ENCODE measurements at places on chromosomes 2 and 18.

GRCh38 chr2:138455691-138456090 lies 45.9 kb upstream of the SPOPL start:
- no peak for DNase-seq

GRCh38 chr2:174750923-174751441 lies 13.3 kb downstream of the CHRNA1 start:
- DNase-seq = peak; percentile 18

- DNase-seq = no peak
Observed at GRCh38 chr2:38658613-38659012, 7.3 kb upstream of the GALM start.

- DNase-seq = no peak
Observed at GRCh38 chr2:208256192-208256782, 1.4 kb upstream of the IDH1 start.

- no peak for DNase-seq
Observed at GRCh38 chr18:25299426-25300300, 52.3 kb downstream of the ZNF521 start.

GRCh38 chr18:27719680-27720079 lies 457.2 kb downstream of the CDH2 start:
- no peak for DNase-seq

- DNase-seq = no peak
Observed at GRCh38 chr2:216665242-216665641, 30.1 kb downstream of the IGFBP5 start.

DNA sequence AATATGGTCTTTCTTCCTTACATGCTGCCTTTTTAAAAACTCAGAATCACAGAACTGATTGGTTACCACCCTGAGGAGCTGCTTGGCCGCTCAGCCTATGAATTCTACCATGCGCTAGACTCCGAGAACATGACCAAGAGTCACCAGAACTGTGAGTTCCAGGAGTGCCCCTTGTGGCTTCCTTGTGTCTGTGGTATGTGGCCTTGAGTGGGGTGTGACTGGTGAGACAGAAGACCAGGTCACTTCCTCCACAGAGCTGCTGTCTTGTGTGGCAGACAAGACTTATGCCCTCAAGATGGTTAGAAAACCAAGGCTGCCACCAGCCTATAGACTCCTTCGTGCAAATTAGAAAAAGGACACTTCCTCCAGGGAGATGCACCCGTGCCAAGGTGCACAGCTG lies 72.6 kb downstream of the EPAS1 start:
- no peak for DNase-seq

- DNase-seq = no peak
Observed at GRCh38 chr2:68756178-68756577, 21.6 kb downstream of the ARHGAP25 start.

GRCh38 chr2:67048314-67048713 lies 348.8 kb upstream of the ETAA1 start:
- no peak for DNase-seq

DNA sequence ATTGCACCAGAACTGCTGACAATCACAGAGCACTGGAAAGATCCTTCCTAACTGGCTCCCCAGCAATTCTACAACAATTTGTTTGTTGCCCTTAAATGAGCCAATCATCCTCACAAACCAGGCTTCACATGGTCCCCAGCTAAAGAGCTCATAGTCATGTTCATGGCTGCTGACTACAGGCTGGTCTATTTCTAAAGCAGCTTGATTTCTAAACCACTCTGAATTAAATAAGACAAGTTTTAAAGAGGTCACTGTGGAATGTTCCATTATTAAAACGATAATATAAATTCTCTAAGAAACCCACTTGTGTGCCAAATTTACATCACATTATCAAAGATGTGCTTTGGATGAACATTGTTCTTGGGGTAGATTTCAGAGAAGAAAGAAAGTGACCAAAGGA lies 110.7 kb downstream of the COPS8 start:
- DNase-seq = no peak

DNA sequence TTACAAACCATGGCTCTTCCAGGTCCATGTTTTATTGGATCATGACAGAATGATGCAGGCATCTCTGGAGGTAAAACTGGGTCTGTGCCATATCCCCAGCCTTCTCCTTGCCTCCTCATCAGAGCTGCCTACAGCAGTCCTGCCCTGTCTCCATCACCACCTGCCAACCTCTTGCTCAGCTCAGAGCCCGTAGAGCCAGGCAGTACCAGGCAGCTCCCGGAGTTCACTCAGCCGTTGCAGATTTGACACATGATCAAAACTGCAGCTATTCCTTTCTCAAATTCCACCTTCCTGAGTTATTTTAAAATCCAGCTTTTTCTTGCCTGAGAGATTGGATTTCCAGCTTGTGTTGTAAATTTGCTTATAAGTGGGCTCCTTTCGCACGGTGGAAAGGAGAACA lies 218.2 kb upstream of the CELF4 start:
- DNase-seq = no peak

- no peak for DNase-seq
Observed at GRCh38 chr2:33214436-33214835, 262.0 kb upstream of the RASGRP3 start.

- DNase-seq = peak; percentile 11
Observed at GRCh38 chr2:84741182-84741822, 139.6 kb downstream of the TRABD2A start.

- no peak for DNase-seq
Observed at GRCh38 chr18:65239787-65240186, 511.0 kb upstream of the CDH7 start.

Measured in stimulated activated CD8-positive, alpha-beta memory T cell treated with anti-CD3 and anti-CD28 coated beads, Interleukin-12 subunit alpha, Interleukin-12 subunit beta, amount 100 ng/mL, for 4 hours (primary cell).